Hematopoietic multipotent progenitor cell treated with erythropoietin and hydrocortisone succinate and interleukin-3 and kit ligand, for 17 days (in vitro differentiated cells): ENCODE measurements at places on chromosomes 1 and 21.

DNA sequence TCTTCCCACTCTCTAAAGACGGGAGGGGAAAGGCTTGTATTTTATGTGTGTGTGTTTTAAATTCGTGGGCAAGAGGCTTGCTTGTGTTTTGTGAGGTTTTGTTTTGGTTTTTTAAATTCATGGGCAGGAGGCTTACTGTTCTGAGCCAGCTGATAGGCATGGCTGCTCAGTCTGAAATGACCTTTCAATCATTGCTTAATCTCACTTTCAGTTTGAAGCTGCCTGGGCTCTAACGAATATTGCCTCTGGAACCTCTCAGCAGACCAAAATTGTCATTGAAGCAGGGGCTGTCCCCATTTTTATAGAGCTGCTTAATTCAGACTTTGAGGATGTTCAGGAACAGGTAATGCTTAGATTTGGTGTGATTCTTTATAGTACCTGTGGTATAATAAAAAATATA, 20.3 kb upstream of the TXLNA start:
- no peak for DNase-seq

GRCh38 chr21:33856893-33857527, 58.6 kb downstream of the ATP5PO start:
- DNase-seq: no peak

DNA sequence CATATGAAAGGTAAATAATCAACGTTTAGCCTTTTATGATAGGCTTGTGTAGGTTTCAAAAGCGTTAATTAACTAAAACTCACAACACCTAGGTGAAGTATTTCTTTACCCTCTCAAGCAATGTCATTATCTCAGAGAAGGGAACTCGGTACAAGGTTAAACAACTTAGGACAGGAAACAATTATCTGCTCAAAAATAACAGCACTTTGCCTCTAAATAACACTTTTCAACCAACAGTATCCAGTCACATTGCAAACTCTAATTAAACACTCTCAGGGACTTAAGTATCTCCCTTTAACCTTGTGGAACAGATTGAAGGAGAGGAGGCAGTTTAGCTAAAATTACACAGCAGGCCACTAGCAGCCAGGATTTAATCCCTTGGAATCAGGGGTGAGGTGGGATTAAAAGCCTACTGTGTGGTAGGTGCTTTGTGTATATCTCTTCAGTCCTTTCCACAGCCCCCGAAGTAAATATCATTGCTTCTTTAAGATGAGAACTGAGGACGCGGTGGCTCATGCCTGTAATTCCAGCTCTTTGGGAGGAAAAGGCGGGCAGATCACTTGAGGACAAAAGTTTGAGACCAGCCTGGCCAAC, 5.2 kb upstream of the AKNAD1 start:
- DNase-seq: no peak

GRCh38 chr1:218312509-218312908, 27.4 kb downstream of the RRP15 start:
- DNase-seq: no peak

GRCh38 chr1:205416322-205416721, 5.5 kb downstream of the LEMD1 start:
- no peak for DNase-seq
